Breast epithelium (tissue), 4 donors: ENCODE measurements at places on chromosomes 1 and 21. TPM values are rescaled to one million over a fixed set of nuclear protein-coding genes. Genes with fewer than 3 reads are reported as not detected.

The SPRR2B gene
- not detected for total RNA-seq

The C1orf185 gene
- not detected for total RNA-seq

The SMIM1 gene
- total RNA-seq: 1.3 TPM

The VSIG8 gene
- total RNA-seq: not detected

The CD1D gene
- 2.0 TPM for total RNA-seq

The C1orf116 gene
- total RNA-seq: under 0.01 TPM

The ADGRL4 gene
- total RNA-seq: 21.2 TPM

The HES3 gene
- total RNA-seq: not detected

The TCHHL1 gene
- total RNA-seq: not detected

The DNAJC6 gene
- total RNA-seq: 4.2 TPM

The HFM1 gene
- 0.73 TPM for total RNA-seq

The CYYR1 gene
- 14.3 TPM for total RNA-seq

The TCHH gene
- total RNA-seq: 0.15 TPM

The KCNE2 gene
- total RNA-seq: not detected

The AIRE gene
- not detected for total RNA-seq

The NBPF10 gene
- 1.3 TPM for total RNA-seq

The CLCA4 gene
- 0.16 TPM for total RNA-seq

The BSDC1 gene
- total RNA-seq: 86.9 TPM

The NR5A2 gene
- total RNA-seq: 5.6 TPM

The GSTM5 gene
- total RNA-seq: 3.6 TPM

The KCNT2 gene
- total RNA-seq: 2.6 TPM

The CR1L gene
- total RNA-seq: not detected

The TMEM61 gene
- total RNA-seq: 7.5 TPM

The AMIGO1 gene
- total RNA-seq: 3.0 TPM

The LCE3B gene
- total RNA-seq: not detected

The LCE1C gene
- not detected for total RNA-seq

The LCE3E gene
- total RNA-seq: not detected

The AQP10 gene
- 0.44 TPM for total RNA-seq

The RNASEL gene
- 10.8 TPM for total RNA-seq

The OR2L3 gene
- total RNA-seq: not detected

The RIMKLA gene
- 0.66 TPM for total RNA-seq

The USH2A gene
- total RNA-seq: not detected

The TMIGD3 gene
- total RNA-seq: 10.0 TPM

The ERRFI1 gene
- 207 TPM for total RNA-seq

The C1QB gene
- 706 TPM for total RNA-seq

The TTLL10 gene
- 0.15 TPM for total RNA-seq

The RAB29 gene
- 23.9 TPM for total RNA-seq

The PGBD5 gene
- 0.98 TPM for total RNA-seq

The RXFP4 gene
- not detected for total RNA-seq

The NUAK2 gene
- total RNA-seq: 0.98 TPM

The CAMK1G gene
- total RNA-seq: not detected

The CCDC28B gene
- 4.1 TPM for total RNA-seq

The IVL gene
- total RNA-seq: not detected

The SDHC gene
- total RNA-seq: 18.0 TPM

The DNAH14 gene
- total RNA-seq: 6.1 TPM

The SLC6A17 gene
- total RNA-seq: under 0.01 TPM

The DNM3 gene
- total RNA-seq: 6.6 TPM

The DCAF8 gene
- 161 TPM for total RNA-seq

The IARS2 gene
- total RNA-seq: 66.2 TPM

The CHIA gene
- total RNA-seq: not detected

The CLCA1 gene
- under 0.01 TPM for total RNA-seq
